Type B pancreatic cell (in vitro differentiated cells): ENCODE measurements at places on chromosomes 16 and 17. TPM values are rescaled to one million over a fixed set of nuclear protein-coding genes. Genes with fewer than 3 reads are reported as not detected.

DNA sequence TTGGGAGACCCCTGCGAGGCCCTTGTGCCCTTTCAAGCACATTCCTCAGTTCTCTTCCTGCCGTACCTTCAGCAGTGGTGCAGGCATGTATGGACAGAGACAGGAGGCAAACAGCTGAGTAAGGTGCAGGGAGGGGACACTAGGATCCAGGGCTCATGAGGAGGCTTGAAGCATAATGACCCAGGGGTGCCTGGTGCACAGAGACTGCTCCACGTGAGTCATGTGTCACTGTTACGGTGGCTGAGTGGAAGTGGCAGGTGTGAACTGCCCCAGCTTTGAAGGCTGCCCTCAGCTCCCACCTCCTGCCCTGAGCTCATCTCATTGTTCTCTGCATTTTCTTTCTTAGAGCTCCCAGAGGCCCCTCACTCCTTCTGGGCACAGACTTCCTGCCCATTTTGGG is 124.8 kb downstream of the NTN1 start:
- DNase-seq, result no peak
- H3K36me3 ChIP-seq, result peaks cover 4% of the 10 kb centered on the region
- H3K27me3 ChIP-seq, result peaks cover 30% of the 10 kb centered on the region
- H3K4me1 ChIP-seq, result peaks cover 20% of the 10 kb centered on the region

The RANGRF gene
- total RNA-seq, result 21.9 and 30.9 TPM in 2 replicates

GRCh38 chr17:6177941-6178694 is 107.9 kb downstream of the WSCD1 start:
- H3K4me1 ChIP-seq, result peaks cover under 1% of the 10 kb centered on the region
- DNase-seq, result no peak
- H3K27me3 ChIP-seq, result peaks cover under 1% of the 10 kb centered on the region
- H3K4me3 ChIP-seq, result no peak overlapping the region
- H3K27ac ChIP-seq, result no peak overlapping the region
- H3K36me3 ChIP-seq, result no peaks in the 10 kb centered on the region

The KRTAP2-1 gene
- not detected in 2 replicates for total RNA-seq
